ENCODE measurements at places on chromosomes 3 and 15. TPM values are rescaled to one million over a fixed set of nuclear protein-coding genes. Genes with fewer than 3 reads are reported as not detected.

The RLBP1 gene
- polyA plus RNA-seq: not detected

The THRB gene
- polyA plus RNA-seq: 4.1 TPM

The CLDN18 gene
- polyA plus RNA-seq: 2.2 TPM

The XCR1 gene
- polyA plus RNA-seq: not detected

The CCDC54 gene
- polyA plus RNA-seq: 0.12 TPM

The P3H2 gene
- polyA plus RNA-seq: 104 TPM

The CYP8B1 gene
- polyA plus RNA-seq: 0.92 TPM

The TUSC7 gene
- not detected for polyA plus RNA-seq

The ATP13A5 gene
- polyA plus RNA-seq: 0.38 TPM

The GRAMD2A gene
- polyA plus RNA-seq: 5.6 TPM

The SERPINI2 gene
- polyA plus RNA-seq: 2.5 TPM

The DNAJA4 gene
- polyA plus RNA-seq: 28.4 TPM

The C3orf38 gene
- polyA plus RNA-seq: 26.4 TPM

The SEMA6D gene
- 43.9 TPM for polyA plus RNA-seq

The CX3CR1 gene
- polyA plus RNA-seq: 6.1 TPM

The COL6A5 gene
- 0.97 TPM for polyA plus RNA-seq

The CPNE9 gene
- not detected for polyA plus RNA-seq

The POPDC2 gene
- polyA plus RNA-seq: 8.4 TPM

The GPR149 gene
- polyA plus RNA-seq: not detected

The SHC4 gene
- polyA plus RNA-seq: 4.6 TPM

The IVD gene
- polyA plus RNA-seq: 56.6 TPM

The ANKUB1 gene
- polyA plus RNA-seq: 0.72 TPM

The ACKR4 gene
- 2.0 TPM for polyA plus RNA-seq

The GOLGA6C gene
- polyA plus RNA-seq: not detected

The PRTG gene
- 12.1 TPM for polyA plus RNA-seq

All from left renal pelvis (tissue), 4 donors.